ENCODE measurements at places on chromosomes 13 and 19.

DNA sequence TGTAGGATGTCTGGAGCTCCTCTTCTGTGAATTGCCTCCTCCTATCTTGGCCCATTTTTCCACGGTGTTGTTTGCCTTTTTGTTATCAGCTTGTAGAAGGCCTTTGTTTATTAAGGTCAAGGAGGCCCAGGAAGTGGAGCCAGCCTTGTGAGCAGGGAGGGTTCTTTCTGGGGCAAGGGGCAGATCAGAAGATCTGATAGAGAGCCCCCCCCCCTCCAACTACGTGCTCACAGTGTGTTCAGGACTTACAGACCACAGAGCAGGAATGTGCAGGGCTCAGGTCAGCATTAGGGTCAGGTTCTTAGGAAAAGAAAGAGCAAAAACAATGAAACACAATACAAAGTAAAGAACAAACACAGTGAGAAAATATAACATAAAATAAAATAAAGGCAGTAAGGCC is 59.4 kb downstream of the CCNE1 start:
- DNase-seq = no peak

DNA sequence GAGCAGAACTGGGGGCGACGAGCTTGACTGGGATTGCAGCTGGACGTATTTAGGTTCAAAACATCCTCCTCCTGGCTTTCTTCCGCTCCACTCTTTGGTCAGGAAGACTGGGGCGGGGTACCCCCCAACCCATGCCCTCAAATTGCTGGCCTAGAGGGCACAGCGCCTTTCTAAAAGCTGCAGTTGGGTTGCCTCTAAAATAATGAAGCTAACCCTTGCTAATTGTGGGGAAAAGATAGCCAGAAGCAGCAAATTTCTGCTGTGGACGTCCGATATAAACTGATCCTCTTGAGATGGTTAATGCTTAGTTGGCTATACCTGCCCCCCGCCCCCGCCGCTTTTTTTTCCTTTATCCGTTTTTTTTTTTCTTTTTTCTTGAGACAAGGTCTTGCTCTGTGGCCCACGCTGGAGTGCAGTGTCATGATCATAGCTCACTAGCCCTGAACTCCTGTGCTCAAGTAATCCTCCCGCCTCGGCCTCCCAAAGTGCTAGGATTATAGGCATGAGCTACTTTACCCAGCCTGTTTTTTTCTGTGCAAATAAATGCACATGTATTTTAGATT is 754 bp upstream of the CHERP start:
- DNase-seq = no peak

GRCh38 chr19:3857449-3858003 is 11.3 kb downstream of the ZFR2 start:
- DNase-seq = no peak

- DNase-seq = no peak
Measured at GRCh38 chr19:31149441-31149941, 199.7 kb downstream of the TSHZ3 start.

- DNase-seq = no peak
Measured at GRCh38 chr19:748274-748598, 2.7 kb upstream of the MISP start.

DNA sequence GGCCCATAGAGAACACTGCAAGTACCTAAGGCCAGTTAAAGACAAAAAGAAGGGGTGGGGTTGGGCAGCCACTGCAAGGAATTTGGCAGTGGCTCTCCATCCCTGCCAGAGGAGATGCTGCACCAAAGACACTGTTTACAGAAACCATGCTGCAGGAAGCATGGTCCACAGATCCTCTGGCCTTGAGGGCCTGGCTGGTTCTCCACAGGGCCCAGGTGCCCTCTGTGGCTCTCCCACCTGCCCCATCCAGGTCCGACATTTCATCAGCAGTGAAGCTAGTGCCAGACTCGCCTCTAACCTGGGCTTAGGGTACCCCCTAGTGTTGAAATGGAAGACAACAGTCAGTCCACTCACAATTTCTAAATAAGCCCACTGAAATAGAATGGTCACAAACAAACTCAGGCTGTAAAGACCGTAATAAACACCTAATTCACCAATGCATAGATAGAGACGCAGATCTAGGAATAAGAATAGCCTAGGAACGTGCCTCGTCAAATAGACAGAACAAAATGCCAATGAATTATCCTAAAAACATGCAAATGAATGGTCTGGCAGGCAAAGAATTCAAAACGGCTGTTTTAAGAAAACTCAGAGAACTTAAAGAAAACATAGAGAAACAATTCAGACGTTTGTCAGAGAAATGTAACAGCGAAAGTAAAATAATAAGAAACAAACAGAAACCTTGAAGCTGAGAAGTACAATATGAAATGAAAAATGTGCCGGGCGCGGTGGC is 23.3 kb downstream of the LYPD4 start:
- DNase-seq = no peak

DNA sequence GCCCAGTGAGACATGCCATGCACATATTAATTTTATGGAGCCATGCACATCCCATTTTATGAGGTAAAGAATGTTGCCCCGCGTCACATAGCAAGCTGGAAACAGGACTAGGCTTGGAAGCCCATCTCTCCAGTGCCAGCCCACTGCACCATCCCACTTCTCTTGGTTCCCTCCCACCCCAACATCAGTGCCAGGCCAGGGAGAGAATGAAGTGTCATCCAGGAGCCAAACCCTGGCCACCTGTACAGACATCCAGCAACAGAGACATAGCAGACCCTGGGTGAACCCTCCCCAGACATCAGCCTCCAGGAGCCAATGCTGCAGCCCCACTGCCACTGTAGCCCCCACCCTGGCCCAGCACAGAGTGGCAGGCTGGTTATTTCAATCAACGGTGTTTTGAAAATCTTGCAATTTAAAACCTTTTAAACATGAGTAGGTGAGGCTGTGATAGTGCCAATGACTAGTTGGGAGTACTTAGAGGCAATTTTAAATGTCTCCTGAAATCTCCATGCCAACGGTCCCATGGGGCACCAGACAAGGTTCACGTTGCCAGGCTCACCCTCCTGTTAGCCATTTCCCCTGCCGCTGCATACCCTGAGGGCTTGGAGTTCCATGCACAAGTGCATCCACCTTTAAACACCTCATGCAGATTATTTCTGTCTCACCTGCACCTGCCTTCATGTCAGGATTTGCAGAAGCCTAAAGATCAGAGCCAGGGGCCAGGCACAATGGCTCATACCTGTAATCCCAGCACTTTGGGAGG is 34.7 kb downstream of the VSTM2B start:
- no peak for DNase-seq

DNA sequence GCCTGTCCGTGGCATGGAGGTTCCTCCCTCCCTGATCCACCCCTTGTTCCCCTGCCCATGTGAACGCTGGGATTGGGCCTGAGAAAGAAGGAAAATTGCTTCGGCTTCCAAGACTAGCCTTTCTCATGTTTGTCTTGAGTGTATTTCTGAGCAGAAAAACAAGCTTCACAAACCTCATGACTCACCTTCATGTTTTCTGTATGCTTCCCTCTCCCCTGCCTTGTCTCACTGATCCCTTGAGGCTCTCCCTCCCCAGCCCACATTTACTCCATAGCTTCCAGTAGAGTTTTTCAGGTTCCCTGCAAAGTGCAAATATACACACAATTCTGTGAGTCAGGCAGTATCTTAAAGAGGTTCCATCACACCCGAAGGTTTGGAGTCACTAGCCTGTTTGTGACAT is 572.4 kb downstream of the UQCRFS1 start:
- no peak for DNase-seq

GRCh38 chr13:44318161-44318560 is 55.5 kb upstream of the SERP2 start:
- no peak for DNase-seq

- DNase-seq = no peak
Measured at GRCh38 chr13:97852181-97852874, 101.1 kb upstream of the IPO5 start.

DNA sequence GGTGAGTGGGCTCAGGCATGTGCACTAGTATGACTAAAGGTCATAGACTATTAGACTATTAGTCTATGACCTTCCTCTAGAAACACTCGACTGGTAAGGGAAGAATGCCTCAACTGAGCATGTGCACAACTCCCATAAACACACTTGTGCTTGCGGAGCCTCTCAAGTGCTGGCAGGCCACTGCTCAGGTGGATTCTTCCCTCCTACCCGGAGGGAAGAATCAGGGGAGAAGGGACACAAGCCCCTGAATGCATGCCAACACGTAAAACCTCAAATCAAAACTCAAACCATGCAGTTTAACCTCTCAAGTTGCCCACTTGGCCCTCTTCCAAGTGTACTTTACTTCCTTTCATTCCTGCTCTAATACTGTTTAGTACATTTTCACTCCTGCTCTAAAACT is 287.6 kb upstream of the SGCG start:
- DNase-seq = no peak

GRCh38 chr19:42216653-42217519 is 591 bp downstream of the DEDD2 start:
- DNase-seq = no peak

DNA sequence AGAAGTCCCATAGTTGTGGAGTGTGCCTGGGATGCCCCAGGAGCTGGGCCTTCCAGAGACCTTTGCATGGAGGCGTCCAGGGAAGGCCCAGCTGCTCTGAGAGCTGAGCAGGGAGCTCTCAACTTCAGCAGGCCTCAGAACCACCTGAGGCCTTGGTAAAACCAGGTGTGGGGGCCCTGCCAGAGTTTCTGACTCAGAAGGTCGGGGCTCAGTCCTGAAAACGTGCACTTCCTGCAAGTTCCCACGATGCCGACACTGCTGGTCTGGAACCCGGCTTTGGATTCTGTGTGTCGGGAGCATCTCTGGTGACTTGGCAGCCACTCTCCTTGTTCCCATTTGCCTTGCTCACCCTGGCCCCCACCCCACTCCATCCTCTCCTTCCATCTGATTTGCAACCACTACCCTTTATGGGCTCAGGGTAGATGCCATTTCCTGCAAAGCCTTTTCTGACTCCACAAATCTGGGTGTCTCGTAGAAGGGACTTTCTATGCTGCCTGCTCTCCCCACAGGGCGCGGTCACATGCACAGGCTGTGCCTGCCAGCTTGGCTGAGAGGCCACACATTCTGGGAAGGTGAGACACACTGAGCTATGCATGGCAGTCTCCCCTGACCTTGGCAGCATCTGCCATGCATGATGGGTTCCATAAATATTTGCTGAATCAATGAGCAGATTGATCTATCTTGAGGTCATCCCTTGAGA is 244.7 kb downstream of the COL4A1 start:
- DNase-seq = no peak

DNA sequence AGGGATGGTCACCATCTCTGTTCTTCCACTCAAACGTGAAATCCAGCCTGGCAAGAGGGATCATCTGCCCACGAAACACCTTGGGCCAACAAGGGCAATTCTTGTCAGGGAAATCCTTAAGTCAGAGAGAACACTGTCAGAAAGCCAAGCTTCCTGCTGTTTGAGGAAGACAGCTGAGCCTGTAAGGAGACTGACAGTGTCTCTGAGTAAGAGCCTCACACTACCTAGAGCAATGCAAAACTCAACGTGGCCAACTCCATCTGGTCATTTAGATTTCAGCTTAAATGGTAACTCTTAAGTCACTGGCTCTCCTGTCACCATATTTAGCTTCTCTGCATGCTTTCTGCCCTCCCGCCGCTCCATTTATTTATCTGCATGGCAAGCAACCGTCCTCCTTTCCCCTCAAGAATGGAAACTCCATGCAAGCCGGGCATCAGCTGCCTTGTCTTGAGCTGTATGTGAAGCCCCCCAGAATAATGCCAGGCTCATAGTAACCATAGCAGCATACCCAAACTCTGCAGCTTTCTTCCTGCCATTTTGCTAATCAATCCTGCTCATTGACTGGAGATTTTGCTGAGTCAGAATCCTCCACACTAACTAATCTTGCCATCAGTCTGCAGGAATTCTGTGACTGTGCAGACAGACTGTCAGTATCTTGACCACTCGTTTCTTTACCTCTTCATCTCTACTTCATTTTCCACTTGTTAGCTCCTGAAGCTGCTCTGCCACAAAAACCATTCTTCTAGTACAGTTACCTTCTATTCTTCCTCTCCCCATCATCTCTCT is 159.8 kb downstream of the IRS2 start:
- DNase-seq = no peak

DNA sequence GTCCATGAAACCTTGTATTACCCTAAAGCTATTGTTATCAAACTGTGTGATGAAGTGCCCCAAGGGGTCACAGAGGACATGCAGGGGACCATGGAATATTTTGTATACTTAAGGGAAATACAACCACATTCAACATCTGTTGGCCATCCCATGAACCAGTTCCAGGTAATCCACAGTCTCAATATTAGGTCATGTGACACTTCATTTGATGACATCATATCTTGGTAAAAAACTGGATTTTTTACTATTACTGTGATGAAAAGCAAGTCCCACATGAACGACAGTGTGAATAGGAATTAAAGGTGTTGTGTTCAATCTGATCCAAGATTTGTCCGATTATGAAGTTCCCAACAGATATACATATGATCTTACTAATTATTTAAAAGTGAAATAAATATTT is 355.2 kb downstream of the IRS2 start:
- DNase-seq = no peak

DNA sequence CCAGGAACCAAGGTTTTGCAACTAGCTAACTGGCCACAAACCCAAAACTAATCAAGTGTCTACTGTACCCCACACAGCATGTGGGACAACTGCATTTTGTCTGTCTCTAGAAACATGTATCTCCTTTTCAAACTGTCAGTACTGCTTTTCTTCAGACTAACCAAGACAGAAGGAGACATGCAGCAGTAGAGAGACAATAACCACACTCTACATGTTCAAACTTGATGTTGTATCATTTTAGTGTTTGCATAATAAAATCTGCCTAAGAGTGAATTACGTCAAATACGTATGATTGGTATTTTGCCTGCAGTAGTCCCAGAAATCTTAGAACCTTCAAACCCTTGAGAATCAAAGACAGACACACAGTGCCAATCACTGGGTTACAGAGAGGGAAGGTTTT is 22.0 kb upstream of the FREM2 start:
- DNase-seq = no peak

DNA sequence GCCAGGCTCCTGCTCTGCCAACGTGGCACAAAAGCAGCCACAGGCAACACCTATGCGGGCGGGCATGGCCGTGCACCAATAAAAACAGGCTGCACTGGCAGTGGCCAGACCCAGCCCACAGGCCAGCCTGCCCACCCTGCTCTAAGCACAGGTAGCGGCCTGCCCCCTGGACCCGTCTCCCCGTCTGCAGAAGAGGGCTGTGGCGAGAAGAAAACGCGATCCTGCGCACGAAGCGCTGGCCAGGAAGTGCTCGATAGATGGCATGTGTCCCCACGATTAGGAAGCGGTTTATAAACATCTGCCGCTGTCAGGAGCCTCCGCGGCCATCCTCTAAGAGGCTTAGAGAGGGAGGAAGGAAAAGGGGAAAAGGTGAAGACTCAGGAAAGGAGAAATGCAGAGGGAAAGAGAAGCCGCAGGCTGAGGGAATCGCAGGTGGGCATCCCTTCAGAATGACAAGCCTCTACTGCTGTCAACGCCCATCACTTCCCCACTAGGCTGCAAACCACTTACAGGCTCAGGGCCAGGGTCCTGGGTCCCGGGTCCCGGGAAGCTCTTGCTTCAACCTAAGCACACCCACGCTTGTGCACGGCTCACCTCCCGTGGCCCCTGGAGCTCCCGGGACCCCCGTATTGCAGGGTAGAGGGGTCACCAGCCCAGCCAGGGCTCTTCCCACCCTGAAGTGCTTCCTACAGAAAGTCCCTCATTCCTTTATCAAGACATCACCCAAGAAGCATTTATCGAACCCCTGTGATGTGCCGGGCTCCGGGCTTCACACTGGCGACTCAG is 10.5 kb downstream of the MLLT1 start:
- no peak for DNase-seq

GRCh38 chr13:76863022-76863421 is 23.2 kb downstream of the KCTD12 start:
- no peak for DNase-seq

Measured in stimulated activated CD8-positive, alpha-beta memory T cell treated with anti-CD3 and anti-CD28 coated beads, Interleukin-4, amount 100 ng/mL, for 4 hours (primary cell).